Small intestine (tissue), 16 donors: ENCODE measurements at places on chromosomes 7 and 10.

DNA sequence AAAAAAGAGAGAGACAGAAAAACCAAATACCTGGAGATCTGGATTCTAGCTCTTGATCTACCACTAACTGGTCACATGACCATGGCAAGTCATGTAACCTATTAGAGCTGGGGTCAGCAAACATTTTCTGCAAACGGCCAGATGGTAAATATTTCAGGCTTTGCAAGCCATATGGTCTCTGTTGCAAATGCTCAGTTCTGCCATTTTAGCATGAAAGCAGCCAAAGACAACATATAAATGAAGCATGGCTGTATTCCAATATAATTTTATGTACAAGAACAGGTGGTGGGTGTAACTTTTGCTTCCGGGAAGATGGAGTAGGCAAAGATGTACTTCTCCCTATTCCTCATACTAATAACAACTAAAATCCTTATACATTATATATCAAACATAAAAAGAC lies 6.7 kb downstream of the FRA10AC1 start:
- peak; percentile 8 for DNase-seq

DNA sequence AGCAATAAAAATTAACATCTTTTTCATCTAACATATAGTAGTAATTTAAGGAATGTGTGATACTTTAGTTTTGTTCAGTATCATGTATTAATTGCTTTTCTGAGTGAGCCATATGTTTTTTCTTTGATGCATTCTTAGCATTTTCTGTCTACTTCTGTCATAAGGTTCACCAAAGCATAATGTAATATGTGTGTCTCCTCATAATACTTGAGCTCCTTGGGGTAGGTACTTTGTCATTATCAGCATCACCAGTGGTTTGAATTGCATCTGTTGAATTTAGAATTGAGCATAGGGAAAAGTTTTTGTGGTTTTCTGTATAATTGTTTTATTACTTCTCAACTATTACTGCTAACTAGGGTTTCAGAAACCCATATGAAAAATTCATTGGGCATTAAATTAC lies 26.5 kb downstream of the VPS50 start:
- no peaks in the 10 kb centered on the region for H3K27me3 ChIP-seq
- no peak overlapping the region for H3K27ac ChIP-seq
- H3K4me1 ChIP-seq = no peaks in the 10 kb centered on the region
- H3K4me3 ChIP-seq = no peak overlapping the region
- DNase-seq = no peak

DNA sequence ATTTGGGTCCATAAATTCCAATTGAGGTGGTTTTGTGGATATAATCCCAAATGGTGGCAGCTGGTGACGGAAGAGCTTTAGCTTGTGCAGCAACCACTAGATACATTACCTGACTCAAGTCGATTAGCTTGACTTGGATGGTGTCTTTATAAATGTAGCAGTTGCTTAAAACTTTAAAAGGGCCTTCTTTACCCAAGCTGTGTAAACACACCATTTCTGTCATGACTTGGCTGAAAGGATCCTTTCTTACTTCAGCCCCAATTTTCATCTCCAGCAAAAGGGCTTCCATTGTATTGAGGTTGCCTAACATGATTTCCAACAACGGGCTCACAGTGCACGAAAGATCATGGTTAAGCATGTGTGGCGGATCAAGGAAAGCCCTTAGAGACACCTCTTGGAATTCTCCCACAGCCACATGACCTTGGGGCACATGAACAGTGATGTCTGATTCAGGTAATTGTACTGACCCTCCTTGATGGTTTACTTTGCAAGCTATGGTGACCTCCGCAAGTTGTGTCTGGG lies 57.9 kb downstream of the MACC1 start:
- DNase-seq = no peak
- H3K4me3 ChIP-seq = no peak overlapping the region
- H3K4me1 ChIP-seq = no peaks in the 10 kb centered on the region
- H3K27me3 ChIP-seq = no peaks in the 10 kb centered on the region

DNA sequence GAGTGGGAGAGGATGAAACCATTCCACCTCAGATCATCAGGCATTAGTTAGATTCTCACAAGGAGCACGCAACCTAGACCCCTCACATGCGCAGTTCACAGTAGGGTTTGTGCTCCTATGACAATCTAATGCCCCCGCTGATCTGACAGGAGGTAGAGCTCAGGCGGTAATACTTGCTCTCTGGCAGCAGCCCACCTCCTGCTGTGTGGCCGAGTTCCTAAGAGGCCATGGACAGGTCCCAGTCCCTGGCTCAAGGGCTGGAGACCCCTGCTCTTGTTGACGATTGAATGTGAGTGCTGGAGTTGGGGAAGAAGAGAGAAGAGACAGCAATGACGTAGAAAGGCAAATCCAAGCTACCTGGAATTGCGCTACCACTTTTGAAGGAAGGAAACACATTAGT lies 267.2 kb downstream of the TFEC start:
- H3K27me3 ChIP-seq = no peaks in the 10 kb centered on the region
- DNase-seq = no peak

DNA sequence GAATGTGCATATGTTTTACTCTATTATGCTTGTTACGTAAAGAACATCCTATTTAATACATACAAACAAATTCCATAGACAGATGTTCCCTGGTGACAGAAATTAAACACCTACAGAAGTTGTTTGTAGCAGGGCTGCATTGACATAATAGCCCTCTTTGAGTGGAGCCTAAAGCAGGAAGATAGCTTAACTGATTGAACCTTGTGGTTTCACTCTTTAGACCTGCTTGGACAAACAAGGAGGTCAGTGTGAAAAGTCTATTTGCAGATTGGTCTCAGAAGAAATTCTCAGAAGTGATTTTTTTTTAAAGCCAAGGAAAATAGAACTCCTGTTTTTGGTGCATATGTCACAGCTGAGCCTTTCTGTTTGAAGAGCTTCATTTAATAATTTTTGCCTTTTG lies 121.3 kb downstream of the PPP1R9A start:
- no peak overlapping the region for H3K4me3 ChIP-seq
- no peaks in the 10 kb centered on the region for H3K27me3 ChIP-seq
- H3K4me1 ChIP-seq = no peaks in the 10 kb centered on the region

- no peaks in the 10 kb centered on the region for H3K4me1 ChIP-seq
- DNase-seq = no peak
- no peaks in the 10 kb centered on the region for H3K27me3 ChIP-seq
- no peaks in the 10 kb centered on the region for H3K36me3 ChIP-seq
- no peak overlapping the region for H3K4me3 ChIP-seq
These were observed 7.1 kb upstream of the TEX36 start for GRCh38 chr10:125689955-125690569.

- H3K4me3 ChIP-seq = no peak overlapping the region
- peaks cover 22% of the 10 kb centered on the region for H3K36me3 ChIP-seq
- peaks cover 3% of the 10 kb centered on the region for H3K4me1 ChIP-seq
- H3K27ac ChIP-seq = no peak overlapping the region
These were observed 1.4 kb downstream of the SCD start for GRCh38 chr10:100348389-100348927.

GRCh38 chr7:119090851-119091250 lies 866.3 kb downstream of the ANKRD7 start:
- no peaks in the 10 kb centered on the region for H3K4me1 ChIP-seq
- H3K27ac ChIP-seq = no peak overlapping the region
- no peaks in the 10 kb centered on the region for H3K27me3 ChIP-seq

- no peaks in the 10 kb centered on the region for H3K36me3 ChIP-seq
- no peak overlapping the region for H3K4me3 ChIP-seq
These were observed 53.5 kb upstream of the WAC start for GRCh38 chr10:28479425-28479865.

DNA sequence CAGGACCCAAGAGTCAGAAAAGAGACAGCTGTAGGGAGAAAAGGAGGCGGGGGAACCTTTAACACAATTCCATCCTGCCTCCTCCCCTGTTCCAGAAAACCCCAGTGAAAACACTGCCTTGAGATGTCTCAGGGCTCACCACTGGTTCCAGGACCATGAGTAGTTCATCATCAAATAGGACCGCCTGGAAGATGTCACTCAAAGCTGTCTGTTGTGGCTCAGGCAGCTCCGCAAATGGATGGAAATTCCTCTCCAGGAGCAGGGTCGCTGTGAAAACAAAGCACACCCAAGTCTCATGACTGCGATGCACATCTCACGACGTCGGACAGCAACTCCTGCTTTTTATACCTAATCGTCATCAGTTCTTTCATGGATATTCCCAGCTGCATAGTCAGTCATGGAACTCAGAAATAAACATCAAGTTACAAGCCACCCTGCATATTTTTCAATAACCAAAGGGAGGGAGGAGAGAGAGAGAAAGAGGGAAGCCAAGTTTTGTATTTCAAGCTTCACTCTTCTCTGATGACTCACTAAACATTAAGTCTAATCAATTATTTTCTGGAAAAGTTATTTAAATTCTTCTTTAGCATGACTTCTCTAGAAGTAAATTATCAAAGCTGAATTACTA lies 49.2 kb downstream of the GSDME start:
- H3K27ac ChIP-seq = no peak overlapping the region
- peaks cover 62% of the 10 kb centered on the region for H3K36me3 ChIP-seq
- H3K4me3 ChIP-seq = no peak overlapping the region
- no peaks in the 10 kb centered on the region for H3K27me3 ChIP-seq

GRCh38 chr10:75319274-75319673 lies 82.3 kb downstream of the ZNF503 start:
- no peak overlapping the region for H3K4me3 ChIP-seq
- DNase-seq = no peak
- no peak overlapping the region for H3K27ac ChIP-seq
- no peaks in the 10 kb centered on the region for H3K36me3 ChIP-seq
- H3K4me1 ChIP-seq = no peaks in the 10 kb centered on the region

DNA sequence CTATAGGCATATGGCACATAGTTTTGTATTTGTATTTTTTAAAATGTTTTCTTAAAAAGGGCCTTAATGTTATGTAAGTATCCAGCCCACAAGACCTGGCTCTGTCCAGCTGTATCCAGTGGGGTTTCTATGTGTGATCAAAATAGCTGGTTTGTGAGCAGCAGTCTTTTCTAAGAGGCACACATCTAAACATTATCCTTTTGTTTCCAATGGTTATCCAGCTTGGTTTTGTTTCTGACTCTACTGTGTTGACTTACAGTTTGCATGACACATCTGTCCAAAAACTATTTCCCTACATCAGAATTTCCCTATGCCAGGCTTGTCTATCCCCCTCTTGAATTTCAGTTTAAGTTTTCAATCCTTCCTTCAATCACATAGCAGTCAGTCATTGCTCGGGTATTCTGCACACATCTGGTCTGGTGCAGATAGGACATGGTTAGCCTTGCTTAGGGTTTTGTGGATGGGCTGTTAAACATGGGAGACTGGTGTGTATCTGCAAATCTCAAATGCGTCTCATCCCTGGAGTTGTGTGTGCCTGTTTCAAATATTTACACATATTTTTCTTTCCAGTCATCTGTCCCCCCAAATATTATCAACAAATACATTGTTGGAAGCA lies 104.2 kb downstream of the SAMD9 start:
- no peak overlapping the region for H3K4me3 ChIP-seq
- no peak overlapping the region for H3K27ac ChIP-seq
- peaks cover 16% of the 10 kb centered on the region for H3K4me1 ChIP-seq

- H3K36me3 ChIP-seq = no peaks in the 10 kb centered on the region
- no peaks in the 10 kb centered on the region for H3K4me1 ChIP-seq
- no peak overlapping the region for H3K27ac ChIP-seq
- DNase-seq = no peak
These were observed 1053.3 kb downstream of the SORCS1 start for GRCh38 chr10:106111246-106111645.

DNA sequence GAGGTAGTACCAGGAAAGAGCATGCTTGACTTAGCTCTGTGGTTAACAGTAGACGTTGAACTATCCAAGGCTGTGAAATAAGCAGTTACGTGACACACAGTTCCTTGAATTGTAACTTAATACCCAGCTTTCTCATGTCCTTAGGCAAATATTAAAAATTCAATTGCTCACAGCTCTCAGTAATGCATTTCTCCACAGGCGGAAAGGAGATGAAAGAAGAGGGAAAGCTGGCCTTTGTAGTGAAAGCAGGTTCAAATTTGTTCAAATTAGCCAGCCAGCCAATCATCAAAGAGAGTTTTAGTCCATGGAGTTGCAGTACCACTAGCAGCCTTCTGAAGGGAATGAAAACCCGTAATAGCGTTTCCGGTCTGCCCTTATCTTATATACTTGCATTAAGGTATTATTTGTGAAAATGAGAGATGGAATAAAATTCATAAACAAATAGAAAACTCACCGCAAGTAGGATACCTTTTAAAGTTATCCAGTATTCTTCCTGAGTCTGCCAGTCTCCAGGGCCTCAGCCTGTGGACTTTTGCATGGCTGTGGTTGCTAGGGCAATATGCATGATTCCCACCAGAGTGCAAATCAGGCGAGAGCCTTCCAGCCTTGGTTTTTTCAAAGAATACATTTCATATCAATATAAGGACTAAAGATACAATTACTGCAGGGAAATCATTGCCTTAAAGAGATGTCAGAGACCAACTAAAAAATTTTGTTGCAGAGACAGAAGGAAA lies 795.5 kb downstream of the TNS3 start:
- H3K4me1 ChIP-seq = no peaks in the 10 kb centered on the region
- no peak for DNase-seq
- no peak overlapping the region for H3K27ac ChIP-seq
- no peaks in the 10 kb centered on the region for H3K36me3 ChIP-seq
- no peaks in the 10 kb centered on the region for H3K27me3 ChIP-seq

DNA sequence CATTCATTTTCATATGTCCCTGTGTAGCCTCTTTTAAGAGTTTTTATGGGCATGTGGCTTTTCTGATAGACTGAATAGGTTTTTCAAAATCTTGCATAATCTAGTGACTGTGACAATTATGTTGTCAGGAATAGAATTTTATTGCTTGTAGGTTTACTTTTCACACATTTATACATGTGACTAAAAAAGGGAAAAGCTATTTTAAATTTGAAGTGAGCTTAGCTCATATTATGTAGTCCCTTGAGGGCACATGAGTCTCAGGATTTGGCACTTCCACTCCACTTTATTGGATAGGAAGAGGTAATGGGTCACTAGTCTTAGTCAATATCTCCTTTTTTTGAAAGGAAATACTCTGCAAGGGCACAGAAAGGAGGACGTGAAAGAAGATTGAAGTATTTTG lies 247.3 kb downstream of the SUGCT start:
- H3K4me3 ChIP-seq = no peak overlapping the region
- H3K27me3 ChIP-seq = no peaks in the 10 kb centered on the region
- H3K4me1 ChIP-seq = no peaks in the 10 kb centered on the region
- no peak for DNase-seq
- no peaks in the 10 kb centered on the region for H3K36me3 ChIP-seq

GRCh38 chr7:120973849-120974248 lies 14.7 kb upstream of the CPED1 start:
- H3K4me1 ChIP-seq = no peaks in the 10 kb centered on the region
- H3K36me3 ChIP-seq = peaks cover 7% of the 10 kb centered on the region
- H3K4me3 ChIP-seq = no peak overlapping the region
- no peak for DNase-seq
- no peak overlapping the region for H3K27ac ChIP-seq

- no peak overlapping the region for H3K4me3 ChIP-seq
- DNase-seq = peak; percentile 56
- no peaks in the 10 kb centered on the region for H3K4me1 ChIP-seq
These were observed 313.3 kb upstream of the AKR1E2 start for GRCh38 chr10:4512671-4513240.
